ENCODE measurements at places on chromosomes 12 and 14. TPM values are rescaled to one million over a fixed set of nuclear protein-coding genes. Genes with fewer than 3 reads are reported as not detected.

DNA sequence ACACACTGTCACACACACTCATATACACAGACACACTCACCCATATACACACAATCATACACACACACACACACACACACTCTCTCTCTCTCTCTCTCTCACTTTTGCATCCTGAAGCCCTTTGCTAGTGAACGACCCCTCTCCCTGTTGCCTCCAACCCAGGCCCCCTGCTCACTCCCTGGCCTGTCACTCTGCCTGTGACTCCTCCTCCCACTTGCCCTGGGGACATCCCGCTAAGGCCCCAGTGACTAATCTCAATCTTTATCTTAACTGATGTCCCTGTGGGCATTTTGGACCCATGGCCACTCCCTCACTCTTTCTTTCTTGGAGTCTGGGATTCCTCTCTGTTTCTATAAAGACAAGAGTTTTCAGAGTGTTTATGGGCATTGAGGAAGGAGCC is 10.9 kb upstream of the DLK1 start:
- no peak for DNase-seq

The HOXC4 gene
- not detected for total RNA-seq

DNA sequence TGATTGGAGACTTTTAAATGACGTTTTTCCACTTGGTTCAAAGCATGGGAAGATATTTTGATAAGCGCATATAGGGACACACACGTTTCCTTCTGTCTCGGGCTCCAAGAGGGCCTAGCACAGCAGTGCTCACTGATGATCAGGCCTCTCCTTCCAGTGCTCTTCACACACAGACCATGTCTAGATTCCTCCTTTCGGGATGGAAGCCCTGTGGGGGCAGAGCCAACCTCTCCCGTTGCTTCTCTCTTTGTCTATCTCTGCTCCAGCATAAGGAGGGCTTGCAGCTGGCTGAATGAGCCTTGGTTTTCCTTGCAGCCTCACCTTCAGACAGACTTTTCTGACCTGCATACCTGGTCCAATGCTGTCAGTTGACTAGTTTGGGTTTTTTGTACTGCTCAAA is 22.3 kb downstream of the GPRC5D start:
- no peak for DNase-seq

DNA sequence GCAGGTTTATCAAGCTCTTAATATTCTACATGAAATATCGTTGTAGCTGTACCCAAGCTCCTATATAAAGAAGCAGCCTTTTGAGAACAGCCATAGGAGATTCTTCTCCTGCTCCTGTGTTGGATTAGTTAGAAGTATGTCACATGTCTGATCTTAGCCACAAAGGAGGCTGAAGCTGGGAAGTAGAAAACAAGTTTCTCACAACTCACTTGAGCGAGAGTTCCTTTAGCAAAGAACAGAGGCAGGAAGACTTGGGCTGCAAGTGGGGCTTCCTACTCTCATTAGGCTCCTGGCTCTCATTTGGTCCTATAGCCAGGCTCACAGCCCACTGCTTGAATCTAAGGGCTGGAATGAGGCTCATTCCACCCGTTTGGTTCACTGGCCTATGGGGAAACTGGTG is 281.9 kb downstream of the BTG1 start:
- no peak for DNase-seq

- no peak for DNase-seq
These were observed 409.8 kb downstream of the RERGL start for GRCh38 chr12:17680220-17680619.

GRCh38 chr14:94770251-94770749 is 387 bp upstream of the GSC start:
- DNase-seq, result no peak

DNA sequence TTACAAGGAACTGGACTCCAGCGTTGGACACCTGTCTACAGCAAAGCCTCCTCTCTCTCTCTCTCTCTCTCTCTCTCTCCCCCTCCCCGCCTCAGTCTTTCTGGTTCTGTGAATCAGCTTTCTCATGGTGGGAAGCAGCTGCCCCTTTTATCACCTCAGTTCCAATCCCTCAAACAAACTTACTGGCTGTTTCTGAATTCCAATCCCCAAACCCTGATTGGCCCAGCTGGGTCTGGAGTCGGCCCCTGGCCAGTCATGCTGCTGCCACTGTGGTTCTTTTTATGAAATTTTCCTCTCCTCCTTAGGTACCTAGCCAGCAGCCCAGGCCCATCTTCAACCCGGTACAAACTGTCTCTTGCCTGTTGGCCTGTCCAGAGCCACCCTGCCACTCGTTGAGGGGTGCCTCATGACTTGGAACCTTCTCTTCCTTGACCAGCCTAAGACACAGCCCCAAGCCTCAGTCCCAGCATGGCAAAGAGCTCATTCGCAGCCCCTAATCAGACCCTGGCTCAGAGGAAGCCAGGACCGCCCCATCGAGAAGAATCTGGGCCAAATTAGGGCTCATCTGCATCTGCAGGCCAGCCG is 9.4 kb upstream of the MORN3 start:
- DNase-seq, result no peak

The SIX6 gene
- not detected for total RNA-seq

DNA sequence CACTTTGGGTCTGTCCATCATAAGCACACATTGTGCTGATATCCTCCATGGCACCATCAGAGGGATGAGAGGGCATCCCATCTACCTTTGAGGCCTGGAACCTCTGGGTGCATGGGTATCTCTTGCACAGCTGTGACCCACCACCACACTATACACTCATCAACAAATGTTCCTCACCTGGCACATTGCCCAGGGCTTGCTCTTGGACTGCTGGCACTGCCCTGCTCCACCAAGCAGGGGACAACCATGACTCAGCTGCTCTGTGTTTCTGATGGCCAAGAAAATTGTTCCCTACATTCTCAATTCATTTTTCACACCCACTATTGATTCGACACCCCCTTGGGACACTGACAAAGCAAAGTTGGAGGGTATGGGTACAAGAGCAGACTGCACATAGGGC is 155.5 kb downstream of the PTPRO start:
- DNase-seq, result no peak

The DAAM1 gene
- total RNA-seq, result 2.8 TPM

The GLS2 gene
- total RNA-seq, result not detected

DNA sequence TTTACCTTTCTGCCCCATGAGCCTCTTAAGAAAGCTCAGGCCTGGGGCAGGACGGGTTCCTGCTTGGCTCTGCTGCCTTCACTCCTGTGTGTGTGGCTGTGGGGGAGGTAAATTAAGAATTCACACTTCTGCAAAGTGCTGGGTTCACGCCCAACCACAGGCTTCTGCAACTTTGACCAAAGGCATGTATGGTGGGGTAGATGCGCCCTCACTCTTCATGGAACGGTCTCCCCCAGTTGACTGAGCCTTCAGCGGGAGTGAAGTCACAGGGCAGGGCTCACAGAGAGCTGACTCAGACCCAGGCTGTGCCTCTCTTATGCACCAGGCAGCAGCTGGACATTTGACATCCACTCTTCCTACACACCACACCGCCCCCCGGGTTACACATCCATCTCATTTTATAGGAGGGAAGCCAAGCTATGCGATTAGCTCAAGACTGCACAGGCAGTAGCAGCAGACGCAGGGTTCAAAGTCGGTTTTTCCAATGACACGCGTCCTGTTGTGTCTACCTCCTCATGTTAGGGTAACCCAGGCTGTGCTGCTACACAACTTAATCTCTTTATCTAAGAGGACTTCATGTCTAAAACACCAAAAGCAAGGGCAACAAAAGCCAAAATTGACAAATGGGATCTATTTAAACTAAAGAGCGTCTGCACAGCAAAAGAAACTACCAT is 15.4 kb upstream of the BCL11B start:
- DNase-seq, result no peak

The SOCS4 gene
- total RNA-seq, result 12.7 TPM

The GALNT9 gene
- total RNA-seq, result 11.5 TPM

DNA sequence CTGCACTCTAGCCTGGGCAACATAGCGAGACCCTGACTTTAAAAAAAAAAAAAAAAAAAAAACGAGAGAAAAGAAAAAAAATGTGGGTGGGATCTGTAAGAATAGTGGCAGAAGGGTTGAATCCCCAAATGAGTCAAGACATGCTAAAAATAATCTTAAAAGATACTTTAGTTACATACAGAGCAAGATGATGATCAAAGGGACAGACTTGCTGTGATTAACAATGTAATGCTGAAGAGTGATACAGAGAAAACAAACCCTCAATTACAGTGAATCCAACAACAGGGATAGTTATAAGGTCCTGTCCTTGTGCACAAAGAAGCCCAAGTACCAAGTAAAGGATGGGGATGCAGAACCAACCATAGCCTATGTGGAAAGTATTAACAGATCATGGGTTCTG is 80.3 kb downstream of the DCAF5 start:
- DNase-seq, result no peak

DNA sequence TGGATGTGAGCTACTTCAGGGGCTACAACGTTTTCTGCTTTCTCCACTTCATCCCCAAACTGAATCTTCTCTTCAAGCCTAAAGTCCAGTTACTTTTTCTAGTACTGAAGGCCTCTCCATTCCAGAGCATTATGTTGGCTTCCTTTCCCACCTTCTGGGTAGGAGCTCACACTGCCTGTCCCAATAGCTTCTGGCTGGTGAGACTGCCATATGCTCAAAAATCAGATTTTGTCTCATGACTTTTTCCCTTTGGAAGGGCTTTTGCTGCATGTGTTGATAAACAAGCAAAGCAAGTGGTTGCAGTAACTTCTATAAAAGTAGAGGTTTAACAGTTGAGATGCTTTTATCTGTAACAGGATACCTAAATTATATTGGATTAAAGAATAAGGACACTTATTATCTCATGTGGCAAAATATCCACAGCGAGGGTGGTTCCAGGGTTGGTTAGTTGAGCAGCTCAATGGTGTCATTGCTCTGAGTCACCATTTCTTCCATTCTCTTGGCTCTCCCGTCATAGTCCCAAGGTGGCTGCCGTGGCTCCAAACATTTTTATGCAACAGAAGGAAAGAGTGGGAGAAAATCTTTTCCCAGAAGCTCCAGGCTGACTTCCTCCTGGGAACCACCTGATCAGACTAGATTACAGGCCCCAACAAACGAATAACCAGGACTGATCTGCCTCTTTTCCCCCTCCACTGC is 15.1 kb upstream of the PPFIBP1 start:
- DNase-seq, result no peak

- DNase-seq, result no peak
These were observed 26.3 kb downstream of the WNT5B start for GRCh38 chr12:1655225-1655788.

Measured in A172 (cell line).